ENCODE measurements at places on chromosomes 13 and 19.

DNA sequence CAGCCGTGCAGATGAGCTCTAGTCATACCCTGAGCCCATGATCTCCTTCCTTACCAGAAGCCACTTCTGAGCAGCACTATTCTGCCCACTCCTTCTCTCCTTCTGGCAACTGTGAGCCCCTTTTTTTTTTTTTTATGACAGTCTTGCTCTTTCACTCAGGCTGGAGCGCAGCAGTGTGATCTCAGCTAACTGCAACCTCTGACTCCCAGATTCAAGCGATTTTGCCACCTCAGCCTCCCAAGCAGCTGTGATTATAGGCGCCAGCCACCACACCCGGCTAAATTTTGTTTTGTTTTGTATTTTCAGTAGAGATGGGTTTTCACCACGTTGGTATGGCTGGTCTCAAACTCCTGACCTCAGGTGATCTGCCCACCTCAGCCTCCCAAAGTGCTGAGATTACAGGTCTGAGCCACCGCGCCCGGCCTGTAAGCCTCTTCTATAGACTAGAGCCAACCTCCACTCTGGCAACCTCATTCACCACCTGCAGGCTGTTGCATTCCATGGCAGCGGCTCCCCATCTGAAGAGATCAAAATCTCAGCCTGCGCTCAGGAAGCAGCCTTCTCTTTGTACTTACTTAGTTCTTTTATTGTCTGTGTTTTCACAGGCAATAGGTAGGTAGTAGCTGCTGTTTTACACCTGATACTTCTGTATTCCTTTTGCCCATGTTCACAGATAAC is 34.8 kb upstream of the NDFIP2 start:
- DNase-seq = no peak

DNA sequence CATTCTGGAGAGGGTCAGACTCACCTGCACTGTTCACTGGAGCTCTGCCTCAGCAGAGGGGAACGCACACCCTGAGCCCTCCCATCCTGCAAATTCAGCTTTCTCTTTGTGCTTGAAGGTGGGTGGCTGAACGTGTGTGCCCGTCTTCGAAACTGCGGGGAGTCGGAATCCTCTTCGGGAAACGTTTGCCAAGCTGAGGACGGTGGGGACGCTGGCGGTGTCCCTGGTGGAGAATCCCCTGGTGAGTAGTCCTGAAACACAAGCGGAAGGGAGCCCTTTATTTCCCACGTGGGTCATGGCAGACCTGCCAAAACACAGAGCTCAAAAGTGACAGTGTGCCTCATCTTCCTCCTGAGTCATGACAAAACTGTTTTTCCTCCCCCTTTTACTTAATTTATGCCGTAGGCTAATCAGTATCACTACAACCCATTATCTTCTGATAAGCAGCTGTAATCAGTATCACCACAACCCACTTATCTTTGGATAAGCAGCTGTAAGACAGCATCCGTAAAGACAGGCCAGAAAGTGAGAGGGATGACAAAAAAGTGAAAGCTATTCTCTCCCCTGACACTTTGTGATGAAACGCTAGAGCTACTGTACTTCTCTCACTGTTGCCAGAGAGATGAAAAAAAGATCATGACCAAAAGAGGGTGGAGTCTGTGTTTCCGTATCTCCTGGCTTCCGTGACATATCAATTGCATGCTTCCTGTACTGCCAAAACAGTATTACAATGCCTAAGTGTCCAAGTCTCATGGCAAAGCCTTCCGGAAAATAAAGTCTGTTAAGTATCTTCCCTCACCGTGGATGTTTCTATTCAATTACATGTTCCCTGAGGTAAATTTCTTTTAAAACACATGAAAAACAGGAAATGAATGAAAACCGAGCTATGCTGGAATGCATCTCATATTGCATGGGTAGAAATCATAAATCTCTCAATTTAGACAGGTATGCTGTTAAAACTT is 155.5 kb downstream of the TBC1D4 start:
- DNase-seq = no peak

GRCh38 chr13:112331675-112332074 is 44.5 kb upstream of the SPACA7 start:
- no peak for DNase-seq

- no peak for DNase-seq
Observed at GRCh38 chr19:35266520-35267352, 2.0 kb upstream of the USF2 start.

GRCh38 chr19:947707-948539 is 22.1 kb downstream of the ARID3A start:
- DNase-seq = no peak
